ENCODE measurements at places on chromosomes 4 and X.

GRCh38 chrX:22748093-22748999 lies 251.4 kb upstream of the DDX53 start:
- no peak for DNase-seq

DNA sequence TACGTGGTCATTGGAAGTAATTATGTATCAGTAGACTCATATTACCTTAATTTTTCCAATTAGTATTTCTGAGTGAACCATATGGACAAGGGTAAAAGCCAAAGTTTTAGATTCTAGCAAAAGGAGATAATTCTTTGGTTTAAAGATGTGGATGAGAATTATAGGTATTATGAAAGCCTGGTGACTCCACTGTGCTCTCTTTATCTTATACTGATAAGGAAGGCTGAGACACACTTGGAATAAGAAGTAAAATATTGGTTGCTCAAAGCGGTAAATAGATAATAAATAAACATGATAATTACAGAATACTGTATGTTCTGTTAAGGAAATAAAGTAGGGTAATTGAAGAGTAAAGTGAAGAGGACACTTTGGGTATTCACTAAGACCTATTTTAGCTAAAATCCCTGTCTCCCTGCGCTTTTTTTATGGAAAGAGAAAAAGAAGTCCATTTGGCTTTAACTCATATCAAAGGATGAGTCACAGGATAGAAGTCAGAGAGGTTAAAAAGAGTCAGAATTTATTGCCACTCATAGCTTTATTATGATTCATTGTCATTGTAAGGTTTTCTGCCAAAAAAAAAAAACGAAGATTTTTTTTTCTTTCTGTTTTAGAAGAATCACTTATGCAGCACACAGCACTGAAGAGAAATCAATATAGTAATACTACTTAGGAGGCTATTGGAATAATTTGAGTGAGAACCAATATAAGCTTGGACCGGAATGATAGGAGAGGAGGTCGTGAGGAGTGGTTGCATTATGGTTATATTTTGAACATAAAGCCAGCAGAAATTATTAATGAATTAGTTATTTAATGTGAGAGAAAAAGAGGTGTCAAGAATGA lies 2463.1 kb downstream of the ARAP2 start:
- no peak for DNase-seq

- no peak for DNase-seq
Observed at GRCh38 chr4:115655626-115656025, 542.2 kb upstream of the NDST4 start.

- no peak for DNase-seq
Observed at GRCh38 chr4:37968747-37969146, 8.5 kb downstream of the PTTG2 start.

DNA sequence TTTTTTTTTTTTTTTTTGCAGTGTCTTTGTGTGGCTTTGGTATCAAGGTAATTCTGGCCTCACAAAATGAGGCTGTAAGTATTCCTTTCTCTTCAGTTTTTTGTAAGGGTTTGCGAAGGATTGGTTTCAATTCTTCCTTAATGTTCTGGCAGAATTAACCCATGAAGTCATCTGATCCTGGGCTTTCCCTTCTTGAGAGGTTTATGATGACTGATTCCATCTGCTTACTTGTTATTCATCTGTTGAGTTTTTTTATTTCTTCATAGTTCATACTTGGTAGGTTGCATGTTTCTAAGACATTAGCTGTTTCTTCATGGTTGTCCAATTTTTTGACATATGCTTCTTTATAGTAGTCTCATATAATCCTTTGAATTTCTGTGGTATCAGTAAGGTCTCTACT lies 181.4 kb upstream of the PDE5A start:
- no peak for DNase-seq

DNA sequence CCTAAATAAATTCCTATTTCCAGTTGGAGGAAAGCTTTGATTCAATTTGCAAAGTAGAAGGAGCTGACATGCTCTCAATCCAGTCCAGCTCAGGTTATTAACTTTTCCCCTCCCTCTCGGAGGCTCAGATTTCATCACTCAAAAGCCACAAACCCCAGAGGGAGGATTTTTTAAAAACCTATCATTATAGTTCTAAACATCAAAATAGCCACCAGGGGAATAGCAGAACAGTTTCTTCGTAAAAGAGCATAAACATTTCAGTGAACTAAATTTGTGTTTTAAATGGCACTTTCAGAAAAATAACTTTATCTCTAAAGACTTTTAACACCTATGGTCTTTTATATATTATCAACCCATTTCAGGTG lies 8.8 kb downstream of the GPRIN3 start:
- no peak for DNase-seq

DNA sequence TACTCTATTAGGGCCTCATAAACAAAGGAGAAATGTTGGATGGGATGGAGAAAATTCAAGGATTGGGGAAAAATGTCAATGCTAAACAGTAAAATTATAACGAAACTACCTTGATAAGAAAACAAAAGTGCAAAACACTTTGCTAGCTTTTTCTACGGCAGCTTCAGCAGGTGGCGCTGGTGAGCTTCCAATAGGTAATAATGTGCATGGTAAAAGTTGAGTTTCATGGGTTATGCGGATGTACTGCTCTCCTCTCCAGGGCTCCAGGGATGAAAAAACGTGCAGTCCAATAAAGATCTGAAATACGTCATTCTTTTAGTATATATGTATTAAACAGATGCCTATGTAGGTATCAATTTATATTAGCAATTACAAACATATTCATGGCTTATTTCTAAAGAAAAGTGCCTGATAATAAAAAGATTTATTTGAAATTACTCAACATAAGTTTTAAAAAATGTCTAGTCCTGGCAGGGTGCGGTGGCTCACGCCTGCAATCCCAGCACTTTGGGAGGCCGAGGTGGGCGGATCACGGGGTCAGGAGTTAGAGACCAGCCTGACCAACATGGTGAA lies 239.6 kb downstream of the GRXCR1 start:
- no peak for DNase-seq

DNA sequence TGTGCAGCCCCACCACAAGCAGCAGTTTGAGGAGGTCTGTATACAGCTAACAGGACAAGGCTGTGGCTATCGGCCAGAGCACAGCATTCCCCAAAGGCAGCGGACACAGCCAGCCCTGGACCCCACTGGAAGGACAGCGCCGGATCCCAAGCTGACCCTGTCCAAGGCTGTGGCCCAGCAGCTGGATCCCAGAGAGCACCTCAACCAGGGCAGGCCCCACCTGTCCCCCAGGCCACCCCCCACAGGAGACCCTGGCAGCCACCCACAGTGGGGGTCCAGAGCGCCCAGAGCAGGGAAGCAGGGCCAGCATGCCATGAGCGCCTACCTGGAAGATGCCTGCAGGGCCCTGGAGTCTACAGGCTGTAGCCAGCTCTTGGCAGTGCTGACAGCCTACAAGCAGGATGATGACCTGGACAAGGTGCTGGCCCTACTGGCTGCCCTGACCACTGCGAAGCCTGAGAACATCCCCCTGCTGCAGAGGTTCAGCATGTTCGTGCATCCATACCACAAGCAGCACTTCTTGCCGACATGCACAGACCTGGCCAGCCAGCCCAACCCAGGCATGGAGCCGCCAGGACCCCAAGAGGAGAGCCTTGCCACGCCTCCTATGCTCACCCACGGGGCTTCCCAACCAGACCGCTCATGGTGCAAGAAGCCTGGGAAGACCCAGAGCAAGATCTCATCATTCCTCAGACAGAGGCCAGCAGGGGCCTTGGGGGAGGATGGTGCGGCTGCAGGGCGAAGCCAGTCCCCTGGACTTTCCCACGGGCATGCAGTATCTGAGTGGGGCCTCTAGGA lies 62.0 kb downstream of the ALPK1 start:
- DNase-seq, result no peak

- no peak for DNase-seq
Observed at GRCh38 chrX:108439426-108439942, at the start of gene COL4A5. TSS of gene COL4A5 (plus strand) at chrX:108439838. CDS start at chrX:108440126, 288 bp downstream.

DNA sequence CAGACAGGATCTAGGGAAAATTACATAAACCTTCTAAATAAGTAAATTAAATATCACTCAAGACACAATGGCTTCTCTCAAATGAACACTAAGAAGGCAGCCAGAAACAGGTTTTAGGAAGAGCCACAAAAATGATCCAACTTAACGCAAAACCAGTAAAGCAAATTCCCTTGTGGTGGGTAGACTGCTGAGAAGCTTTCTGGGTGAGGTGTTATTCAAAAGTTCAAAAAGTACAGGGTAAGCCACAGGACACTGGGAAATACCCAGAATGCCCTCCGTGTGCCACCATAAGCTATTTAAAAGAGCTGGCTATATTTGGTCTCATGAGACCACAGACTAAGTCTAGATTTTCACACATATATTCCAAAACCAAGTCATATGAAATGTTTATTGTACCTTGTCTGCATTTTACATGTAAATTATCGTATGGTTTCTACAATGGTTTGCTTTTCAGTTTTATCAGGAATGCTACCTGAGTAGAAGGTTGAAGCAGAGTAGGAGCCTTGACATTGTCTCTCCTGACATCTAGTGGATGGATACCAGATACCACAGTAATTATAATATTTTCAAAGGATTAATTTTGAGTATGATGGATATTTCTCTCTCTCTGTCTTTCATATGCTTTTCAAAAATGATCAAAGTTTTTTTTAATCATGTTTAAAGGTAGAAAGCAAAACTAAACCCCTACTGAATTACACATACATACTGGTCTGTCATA lies 109.3 kb upstream of the KLHL13 start:
- DNase-seq, result no peak

GRCh38 chrX:11347300-11347699 lies 54.1 kb downstream of the AMELX start:
- DNase-seq, result no peak

DNA sequence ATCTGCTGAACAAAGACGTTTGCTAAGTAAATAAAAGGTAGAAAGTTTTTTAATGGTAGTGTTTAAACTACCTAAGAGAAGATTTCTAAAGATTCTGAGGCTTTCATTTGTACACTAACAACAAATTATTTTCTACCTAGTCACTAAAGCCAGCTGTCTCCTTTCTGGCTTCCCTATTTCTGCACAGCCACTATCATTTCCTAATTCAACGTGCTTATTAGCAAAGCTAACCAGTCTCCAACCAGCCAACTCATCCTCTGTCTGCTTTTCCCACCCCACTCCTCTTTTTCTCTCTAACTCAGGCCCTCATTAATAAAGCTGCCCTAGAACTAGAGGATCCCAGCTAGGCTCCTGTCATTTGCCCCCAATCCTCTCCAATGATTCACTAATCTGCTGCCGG lies 118.2 kb downstream of the ZNF827 start:
- DNase-seq, result no peak

DNA sequence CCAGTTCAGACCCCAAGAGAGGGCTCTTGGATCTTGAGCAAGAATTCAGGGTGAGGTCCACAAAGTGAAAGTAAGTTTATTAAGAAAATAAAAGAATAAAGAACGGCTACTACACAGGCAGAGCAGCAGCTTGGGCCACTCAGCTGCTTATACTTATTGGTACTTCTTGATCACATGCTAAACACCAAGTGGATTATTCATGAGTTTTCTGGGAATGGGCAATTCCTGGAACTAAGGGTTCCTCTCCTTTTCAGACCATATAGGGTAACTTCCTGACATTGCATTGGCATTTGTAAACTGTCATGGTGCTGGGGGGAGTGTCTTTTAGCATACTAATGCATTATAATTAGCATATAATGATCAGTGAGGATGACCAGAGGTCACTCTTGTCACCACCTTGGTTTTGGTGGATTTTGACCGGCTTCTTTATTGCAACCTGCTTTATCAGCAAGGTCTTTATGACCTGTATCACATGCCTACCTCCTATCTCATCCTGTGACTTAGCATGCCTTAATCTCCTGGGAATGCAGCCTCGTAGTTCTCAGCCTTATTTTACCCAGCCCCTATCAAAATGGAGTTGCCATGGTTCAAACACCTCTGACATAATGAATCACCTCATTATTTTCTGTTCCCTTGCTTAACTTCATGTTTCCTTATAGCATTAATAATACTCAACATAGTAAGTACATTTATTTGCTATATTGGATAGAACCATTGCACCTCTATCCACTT lies 476.3 kb downstream of the DTHD1 start:
- no peak for DNase-seq

DNA sequence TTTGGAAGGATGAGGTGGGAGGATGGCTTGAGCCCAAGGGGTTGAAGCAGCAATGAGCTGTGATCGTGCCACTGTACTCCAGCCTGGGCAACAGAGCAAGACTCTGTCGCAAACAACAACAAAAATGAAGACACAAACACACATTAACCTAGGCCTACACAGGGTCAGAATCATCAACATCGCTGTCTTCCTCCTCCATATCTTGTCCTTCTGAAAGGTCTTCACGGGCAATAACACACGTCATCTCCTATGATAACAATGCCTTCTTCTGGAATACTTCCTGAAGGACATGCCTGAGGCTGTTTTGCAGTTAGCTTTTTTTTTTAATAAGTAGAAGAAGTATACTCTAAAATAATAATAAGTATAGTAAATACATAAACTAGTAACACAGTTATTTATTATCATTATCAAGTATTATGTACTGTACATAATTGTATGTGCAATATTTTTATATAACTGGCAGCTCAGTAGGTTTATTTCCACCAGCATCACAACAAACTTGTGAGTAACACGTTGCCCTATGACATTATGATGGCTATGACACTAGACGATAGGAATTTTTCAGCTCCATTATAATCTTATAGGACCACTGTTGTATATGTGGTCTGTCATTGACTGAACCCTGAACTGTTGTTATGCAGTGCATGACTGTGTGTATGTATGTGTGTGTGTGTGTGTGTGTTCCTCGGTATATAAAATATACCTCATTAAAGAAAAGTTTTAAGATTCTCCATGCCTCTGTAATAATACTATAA lies 69.2 kb upstream of the MAML3 start:
- no peak for DNase-seq

GRCh38 chrX:131405497-131405896 lies 116.4 kb upstream of the IGSF1 start:
- DNase-seq, result no peak

DNA sequence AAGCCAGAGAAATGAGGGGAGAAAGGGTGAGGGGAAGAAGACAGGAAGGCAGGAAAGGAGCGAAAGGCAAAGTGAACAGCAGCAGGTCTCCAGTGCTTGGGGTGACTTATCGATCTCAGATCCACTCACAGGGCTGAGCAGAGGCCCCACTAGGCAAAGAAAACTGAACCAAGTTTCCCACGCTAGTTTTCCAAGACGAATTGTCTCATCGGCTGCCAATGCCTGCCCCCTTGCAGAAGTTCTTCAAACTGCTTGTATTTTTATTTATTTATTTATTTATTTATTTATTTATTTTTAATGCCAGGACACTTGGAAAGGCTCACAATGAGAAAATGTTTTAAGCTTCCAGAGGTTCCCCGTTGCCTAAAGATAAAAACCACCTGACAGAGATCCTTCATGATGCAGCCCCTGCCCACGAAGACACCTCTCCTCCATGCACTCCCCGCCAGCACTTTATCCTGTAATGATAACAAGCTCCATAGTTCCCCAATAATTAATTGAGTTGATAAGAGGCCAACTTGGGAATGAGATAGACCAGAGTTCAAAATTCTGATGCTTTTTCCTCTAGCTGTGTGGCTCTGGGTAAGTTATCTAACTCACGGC lies 43.2 kb downstream of the QDPR start:
- DNase-seq, result no peak

DNA sequence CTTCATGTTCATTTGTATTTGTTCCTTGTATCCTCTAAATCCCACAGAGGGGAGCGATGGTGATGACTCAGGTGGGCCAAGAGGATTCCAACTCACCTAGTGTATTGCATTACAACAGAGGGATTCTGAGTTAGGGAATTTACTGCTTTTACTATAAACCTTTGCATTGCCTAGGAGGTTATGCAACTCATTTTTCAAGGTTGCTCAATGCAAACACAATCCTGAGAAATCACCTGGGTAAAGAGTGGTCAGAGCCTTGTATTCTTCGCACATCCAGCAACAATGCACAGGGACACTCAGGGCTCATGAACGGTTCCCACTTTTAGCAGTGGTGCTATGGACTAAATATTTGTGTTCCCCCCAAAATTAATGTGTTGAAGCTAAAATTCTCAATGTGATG lies 28.6 kb upstream of the LSM6 start:
- no peak for DNase-seq
